Stimulated activated CD8-positive, alpha-beta memory T cell treated with anti-CD3 and anti-CD28 coated beads, Interleukin-4, amount 100 ng/mL, for 24 hours (primary cell): ENCODE measurements at places on chromosomes 3 and 15.

- no peak for DNase-seq
Measured at GRCh38 chr15:55858661-55859060, 115.7 kb upstream of the PRTG start.

GRCh38 chr3:187186375-187186774, 10.9 kb upstream of the RTP1 start:
- DNase-seq = no peak

DNA sequence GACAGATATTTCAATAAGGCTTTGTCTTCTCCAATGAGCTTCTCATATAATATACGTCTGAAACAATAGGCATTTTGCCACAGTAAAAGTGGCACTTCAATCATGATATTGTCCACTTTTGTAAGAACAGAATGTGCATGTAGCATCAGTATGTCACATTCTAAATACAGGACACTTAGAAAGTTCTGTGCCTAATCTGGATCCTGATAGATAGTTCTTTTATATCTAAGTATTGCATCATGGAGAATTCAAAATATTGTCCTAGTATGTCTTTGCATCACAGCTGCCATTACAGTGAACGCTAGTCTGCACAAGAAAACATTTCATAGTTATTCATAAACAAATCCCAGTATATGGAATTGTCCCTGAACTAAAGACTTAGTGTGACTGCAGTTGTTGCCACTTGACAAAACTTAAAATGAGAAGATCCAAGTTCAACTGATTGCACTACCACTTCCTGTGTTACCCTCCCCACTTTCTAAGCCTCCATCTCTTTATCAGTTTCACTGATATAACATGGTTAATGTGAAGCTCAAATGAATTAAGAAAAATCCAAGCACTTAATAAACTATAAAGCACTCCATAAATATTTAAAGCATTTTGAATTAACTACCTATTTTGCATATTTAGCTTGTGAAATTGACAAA, 19.6 kb downstream of the LRRFIP2 start:
- DNase-seq = no peak

GRCh38 chr3:140165781-140166180, 230.8 kb downstream of the CLSTN2 start:
- no peak for DNase-seq

DNA sequence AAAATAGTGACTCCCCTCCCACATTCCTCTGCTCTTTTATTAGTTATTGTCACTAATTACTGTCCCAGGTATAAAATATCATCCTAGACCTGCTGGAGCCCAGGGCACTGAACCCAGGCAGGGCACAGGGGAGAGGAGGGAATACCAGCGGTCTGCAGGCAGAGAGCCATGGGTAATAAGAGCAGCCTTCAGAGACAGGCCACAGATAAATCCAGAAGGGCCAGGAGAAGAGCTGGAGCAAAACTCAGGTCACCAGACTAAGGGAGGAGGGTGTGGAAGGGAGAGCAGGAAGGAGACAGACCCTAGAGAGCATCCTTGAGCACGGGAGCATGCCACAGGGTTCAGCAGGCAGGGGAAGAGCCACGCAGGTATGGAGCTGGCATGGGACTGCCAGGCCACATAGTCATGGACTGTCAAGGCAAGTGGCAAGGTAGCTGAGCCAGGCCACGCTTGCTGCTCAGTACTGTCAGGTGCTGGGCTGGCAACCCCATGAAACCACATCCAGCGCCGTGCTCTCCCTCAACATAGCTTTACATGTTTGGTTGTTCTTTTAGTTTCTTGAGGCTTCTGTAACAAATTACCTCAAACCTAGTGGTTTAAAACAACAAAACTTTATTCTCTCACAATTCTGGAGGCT, 15.6 kb upstream of the CAPN3 start:
- DNase-seq = no peak

DNA sequence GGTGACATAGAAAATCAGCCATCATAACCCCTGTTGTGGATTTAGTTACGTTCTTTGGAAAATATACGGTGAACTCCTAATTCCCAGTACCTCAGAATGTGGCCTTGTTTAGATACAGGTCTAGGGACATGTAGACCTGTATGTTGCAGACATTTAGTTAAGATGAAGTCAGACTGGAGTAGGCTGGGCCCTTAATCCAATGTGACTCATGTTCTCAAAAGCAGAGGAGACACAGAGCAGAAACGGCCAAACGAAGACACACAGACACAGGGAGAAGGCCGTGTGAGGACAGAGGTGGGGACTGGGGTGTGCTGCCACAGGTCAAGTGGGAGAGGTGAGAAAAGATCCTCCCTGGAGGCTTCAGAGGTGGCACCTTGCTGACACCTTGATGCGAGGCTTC, 119.0 kb upstream of the PROK2 start:
- no peak for DNase-seq

DNA sequence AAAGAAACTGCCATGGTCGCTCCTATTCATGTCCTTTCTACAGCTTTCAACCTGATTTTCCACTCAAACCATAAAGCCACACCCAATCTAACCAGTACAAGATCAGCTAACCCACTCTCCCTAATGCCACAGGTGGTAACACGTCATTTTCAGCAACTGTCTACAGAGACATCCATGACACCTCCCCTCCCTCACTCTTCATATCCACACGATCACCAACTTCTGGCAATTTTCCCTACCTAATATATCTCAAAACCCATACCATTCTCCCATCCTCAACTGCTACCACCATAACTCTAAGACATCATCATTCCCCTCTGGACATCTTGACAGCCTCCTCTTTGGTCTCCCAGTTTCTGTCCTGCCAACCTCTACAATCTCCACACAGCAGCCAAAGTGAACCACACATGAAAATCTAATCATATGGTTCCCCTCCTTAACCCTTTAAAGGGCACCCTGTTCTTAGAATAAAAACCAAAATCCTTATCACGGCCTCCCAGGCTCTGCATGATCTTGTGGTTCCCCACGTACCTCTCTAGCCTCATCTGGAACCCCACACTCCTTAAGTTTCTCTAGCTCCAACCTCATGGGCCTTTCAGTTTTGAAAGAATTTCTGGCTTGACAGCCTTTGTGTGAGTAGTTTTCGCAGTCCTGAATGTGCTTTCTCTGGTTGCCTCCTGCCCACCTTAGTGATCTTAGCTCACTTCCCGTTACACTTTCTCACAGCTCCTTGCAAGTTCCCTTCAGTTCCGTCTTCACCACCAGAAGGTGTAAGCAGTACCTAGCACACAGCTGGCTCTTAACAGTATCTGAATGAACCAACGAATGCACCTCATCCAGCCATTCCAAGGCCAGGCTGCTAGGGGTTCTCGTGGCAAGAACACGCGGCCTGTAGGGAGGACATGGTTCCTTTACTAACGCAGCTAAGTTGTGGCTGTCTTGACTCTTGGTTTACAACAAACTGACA, 33.4 kb downstream of the SPINK8 start:
- no peak for DNase-seq

- DNase-seq = no peak
Measured at GRCh38 chr15:44094781-44095180, 100.3 kb downstream of the FRMD5 start.

GRCh38 chr3:148150141-148150540, 547.6 kb upstream of the AGTR1 start:
- no peak for DNase-seq
